Neuronal stem cell (in vitro differentiated cells): ENCODE measurements at places on chromosomes 3 and 15.

DNA sequence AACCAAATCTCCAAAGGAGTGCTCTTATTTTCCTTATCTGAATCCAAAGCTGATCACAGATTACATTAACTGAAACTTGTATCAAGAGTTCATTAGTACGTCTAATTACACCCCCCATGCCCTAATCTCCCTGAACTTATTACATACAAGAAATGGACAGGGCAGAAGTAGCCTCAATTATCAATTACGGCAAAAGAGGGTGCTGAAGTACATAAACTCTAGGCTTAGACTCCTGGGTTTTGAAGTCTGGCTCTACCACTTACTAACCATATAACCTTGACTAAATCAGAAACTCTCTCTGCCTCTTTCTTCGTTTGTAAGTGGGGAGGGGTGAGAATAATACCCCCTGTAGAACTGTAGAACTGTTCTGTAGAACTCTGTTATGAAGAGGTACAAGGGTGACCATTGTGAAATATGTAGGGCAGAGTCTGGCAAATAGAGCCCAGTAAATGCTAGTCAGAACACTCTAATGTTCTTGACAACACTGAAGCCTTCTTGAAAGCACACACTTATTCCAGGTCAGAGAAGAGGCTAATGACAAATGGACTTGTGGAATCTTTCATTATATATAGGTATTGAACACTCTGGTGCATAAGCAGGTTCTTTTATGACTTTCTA lies 19.6 kb upstream of the OR5K4 start:
- no peak for DNase-seq

DNA sequence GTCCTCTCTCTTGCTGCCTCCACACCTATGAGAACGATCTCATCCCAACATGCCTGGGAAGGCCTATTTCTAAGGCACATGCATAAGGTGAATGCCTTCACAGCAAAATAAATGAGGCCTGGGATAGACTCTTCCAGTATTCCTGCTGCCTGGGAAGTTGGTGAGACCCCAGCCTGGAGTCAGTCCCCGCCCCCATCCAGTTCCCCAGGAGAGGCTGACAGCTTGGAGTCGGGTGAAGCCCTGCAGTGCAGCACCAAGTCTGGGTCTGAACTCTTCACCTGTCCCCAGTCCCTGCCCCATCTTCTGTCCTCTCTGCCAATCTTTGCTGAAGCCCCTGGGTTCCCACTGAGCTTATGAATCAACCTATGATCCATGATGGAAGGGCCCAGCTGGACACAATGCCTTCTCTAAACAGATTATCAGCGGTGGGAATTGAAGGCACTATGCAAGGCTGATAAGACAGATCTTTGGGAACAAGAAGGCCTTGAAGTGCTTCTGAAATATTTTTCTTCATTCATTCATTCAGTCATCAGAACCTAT lies 10.2 kb upstream of the APBA2 start:
- DNase-seq: no peak

GRCh38 chr3:43346978-43347749 lies 60.8 kb downstream of the SNRK start:
- no peak for DNase-seq

DNA sequence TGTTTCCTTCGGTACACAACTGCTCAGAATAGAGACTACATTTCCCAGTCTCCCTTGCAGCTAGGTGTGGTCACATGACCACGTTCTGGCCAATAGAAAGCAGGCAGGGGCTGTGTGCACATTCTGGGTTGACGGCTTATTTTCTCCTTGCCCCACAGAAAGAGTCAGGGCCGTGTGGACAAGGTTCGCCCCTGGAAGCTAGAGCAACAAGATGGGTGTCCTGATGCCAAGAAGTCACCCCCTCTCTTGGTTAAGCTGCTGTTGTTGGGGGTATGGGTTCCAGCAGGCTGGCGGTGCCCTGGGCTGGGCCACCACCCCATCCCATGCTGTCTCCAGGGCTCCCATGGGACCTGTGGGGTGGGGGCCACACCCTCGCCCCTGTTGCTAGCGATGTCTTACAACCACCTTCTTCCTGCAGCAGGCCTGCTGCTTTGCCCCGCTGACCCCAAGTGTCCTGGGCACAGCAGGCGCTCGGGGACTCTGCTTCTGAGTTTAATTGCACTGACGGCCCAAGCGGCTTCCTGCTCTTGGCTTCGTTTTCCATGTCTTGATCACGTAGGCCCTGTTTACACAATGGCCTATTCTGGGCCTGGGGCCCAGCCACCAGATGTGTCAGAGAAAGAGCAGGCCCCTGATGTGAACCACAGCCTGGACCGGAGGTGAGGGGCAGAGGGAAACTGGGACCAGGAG lies 24.9 kb downstream of the ABTB1 start:
- peak; percentile 47 for DNase-seq

DNA sequence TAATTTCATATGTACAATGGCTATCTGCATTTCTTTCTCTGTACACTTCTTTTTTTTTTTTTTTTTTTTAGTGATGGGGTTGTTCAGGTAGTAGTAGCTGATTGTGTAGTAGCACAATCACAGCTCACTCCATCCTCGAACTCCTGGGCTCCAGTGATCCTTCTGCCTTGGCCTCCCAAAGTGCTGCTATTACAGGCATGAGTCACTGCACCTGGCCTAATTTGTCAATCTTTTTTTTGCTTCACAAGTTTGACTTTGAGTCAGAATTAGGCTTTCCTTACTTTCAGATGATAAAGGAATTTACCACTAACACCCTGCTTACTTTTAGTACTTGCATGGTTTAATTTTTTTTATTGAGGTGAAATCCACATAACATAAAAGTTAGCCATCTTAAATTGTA lies 28.0 kb downstream of the MAP1A start:
- DNase-seq: no peak

DNA sequence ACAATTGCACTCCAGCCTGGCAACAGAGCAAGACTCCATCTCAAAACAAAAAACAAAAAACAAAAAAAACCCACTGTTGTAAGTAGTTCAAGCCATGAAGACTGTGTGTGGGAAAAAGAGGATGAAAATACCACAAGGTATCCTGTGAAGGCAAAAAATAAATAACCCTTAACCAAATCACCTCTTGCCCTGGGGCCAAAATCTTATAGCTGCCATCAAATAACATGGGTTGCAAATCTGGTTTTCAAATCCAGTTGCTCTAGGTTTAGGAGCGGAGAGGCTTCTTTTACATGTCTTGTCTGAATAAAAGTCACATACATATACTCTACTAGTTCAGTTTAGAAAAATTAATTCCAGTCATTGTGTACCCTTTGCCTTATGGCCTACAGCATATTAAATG lies 87.0 kb upstream of the STT3B start:
- DNase-seq: no peak

GRCh38 chr3:111012388-111013248 lies 59.0 kb upstream of the NECTIN3 start:
- peak; percentile 9 for DNase-seq

- DNase-seq: no peak
Measured at GRCh38 chr3:65914740-65915367, 123.9 kb downstream of the MAGI1 start.

- DNase-seq: no peak
Measured at GRCh38 chr3:54899273-54899672, 28.6 kb downstream of the LRTM1 start.

DNA sequence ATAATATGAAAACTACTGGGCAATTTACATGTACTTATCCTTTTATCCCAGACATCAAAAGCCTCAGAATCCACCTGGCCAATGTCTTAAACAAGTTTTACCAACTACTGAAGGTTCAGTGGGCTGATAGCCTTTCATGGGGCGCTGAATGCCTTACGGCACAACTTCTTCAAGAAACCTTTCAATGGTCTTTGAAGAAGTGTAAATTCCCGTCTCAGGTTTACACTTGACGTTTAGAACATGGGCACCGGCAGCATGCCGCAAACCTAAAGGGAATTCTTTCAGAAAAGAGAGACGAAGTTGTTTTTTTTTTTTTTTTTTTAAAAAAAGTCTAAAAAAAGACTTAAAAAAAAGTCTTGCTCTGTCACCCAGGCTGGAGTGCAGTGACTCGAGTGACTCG lies 39.7 kb downstream of the ETV5 start:
- DNase-seq: no peak

DNA sequence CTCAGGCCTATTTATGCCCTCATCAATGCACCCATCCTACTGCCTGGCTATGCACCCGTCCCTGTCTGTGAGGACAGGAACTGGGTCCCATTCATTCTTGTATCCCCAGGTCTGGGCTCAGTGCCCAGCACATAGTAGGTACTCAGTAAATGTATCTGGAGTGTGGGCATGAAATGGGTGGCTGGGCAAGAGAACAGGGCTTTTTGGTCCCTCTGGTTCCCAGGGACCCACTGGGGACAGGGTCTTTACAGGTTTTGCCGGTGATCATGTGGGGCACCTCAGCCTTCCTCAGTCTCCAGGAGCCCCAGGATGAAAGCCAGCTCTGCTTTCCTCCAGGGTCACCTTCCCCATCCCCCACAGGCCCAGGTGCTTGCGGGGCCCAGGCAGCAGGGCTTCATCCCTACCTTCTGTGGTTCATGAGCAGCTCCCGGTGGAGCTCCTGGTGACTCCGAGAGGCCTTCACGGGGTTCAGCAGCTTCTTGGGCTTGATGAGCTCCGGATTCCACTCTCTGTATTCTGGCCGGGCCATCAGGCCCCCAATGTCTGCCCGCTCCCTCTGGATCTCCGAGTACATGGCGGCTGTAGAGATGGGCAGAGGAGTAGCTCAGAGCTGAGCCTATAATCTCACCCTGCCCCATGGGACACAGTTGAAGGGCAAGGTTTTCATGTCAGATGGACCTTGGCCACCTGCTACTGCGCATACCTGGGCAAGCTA lies 7.7 kb downstream of the FAM107A start:
- no peak for DNase-seq
